Right renal cortex interstitium (tissue), 3 donors: ENCODE measurements at places on chromosomes 5 and 9. TPM values are rescaled to one million over a fixed set of nuclear protein-coding genes. Genes with fewer than 3 reads are reported as not detected.

- DNase-seq, result no peak
These were observed 308.5 kb downstream of the ARRDC3 start for GRCh38 chr5:91074615-91075014.

Gene PCDHB3
- 2.6 TPM for polyA plus RNA-seq

- DNase-seq, result no peak
These were observed 3.6 kb downstream of the GOLPH3 start for GRCh38 chr5:32170303-32171151.

DNA sequence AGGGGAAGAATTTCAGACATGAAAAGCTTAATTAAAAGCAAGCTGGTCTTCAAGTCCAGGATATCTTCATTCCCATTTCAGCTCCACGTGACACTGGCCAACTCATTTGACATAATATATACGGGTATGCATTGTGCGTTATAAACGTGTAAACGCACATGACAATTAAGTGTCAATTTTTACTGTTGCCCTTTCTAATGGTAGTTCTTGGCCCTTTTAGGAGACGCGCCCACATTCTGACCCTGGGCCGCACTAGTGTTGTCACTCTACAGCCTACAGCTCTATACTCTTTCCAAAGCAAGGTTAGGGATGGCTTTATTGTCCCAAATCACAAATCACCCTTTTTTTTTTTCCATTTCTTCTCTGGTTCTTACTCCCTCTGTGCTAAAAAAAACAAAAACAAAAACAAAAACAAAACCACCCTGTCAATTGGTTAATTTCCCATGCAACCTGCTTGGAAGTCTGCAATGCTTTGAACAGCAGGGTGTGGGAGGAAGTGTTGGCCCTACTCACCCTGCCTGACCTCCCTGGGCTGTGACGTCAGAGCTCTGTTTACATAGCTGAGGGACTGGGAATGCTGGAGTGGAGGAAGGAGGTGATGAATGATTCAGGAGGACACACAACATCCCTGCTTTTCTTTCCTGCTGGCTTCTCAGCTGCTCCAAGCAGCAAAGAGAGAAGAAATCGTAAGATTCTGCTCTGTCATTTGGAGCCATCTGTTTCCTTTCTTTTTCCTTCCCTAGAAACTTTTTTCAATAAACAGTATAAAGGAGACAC is 19.3 kb downstream of the RFK start:
- peak; percentile 47 for DNase-seq

- DNase-seq, result no peak
These were observed 490.7 kb upstream of the SGCD start for GRCh38 chr5:155836089-155836803.

DNA sequence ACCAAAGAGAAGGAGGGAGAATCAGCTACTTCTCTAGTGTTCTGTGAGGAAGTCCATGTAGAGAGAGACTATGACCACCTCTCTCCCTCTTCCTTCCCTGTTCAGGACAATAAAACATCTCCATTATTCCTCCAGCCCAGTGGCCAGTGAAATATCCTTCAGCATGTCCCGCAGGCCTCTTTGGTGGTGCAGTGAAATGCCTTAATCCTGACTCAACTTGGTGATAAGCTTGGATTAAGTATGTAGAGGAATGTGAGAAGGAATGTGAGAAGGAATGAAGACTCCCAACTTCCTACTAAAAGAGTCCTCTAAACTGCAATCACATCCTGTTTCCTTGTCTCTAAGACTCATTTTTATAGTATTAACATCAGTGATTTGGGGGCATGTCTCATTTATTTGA is 167.3 kb downstream of the TRPM3 start:
- DNase-seq, result no peak

Gene KDM4C
- 16.4 TPM for polyA plus RNA-seq

- DNase-seq, result no peak
These were observed 120.2 kb downstream of the SEMA6A start for GRCh38 chr5:116454417-116454927.

Gene LCN9
- polyA plus RNA-seq, result not detected

- no peak for DNase-seq
These were observed 83.3 kb downstream of the AOPEP start for GRCh38 chr9:94809778-94810177.

- DNase-seq, result no peak
These were observed 11.5 kb downstream of the AFF4 start for GRCh38 chr5:132951897-132952296.

DNA sequence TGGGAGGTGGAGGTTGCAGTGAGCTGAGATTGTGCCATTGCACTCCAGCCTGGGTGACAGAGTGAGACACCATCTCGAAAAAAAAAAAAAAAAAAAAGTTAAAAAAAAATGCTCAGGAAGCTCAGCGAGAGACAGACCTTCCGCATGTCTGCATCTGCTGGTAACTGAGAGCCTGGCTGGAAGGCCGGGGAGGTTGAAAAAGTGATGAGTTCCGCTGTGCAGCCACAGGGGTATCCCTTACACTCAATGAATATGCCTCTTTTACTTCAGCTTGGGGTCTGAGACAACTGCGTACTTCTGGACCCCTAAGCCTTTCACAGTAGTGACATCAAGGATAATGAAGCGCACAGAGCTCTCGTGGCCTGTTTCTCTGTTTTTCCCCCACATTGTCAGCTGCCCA is 179.9 kb upstream of the KLF4 start:
- DNase-seq, result no peak

Gene ISCA1
- 59.5 TPM for polyA plus RNA-seq

- no peak for DNase-seq
These were observed 29.0 kb upstream of the BOD1 start for GRCh38 chr5:173645437-173645807.

Gene SPINK6
- not detected for polyA plus RNA-seq
